Activated T-cell treated with anti-CD3 and anti-CD28 coated beads, Interleukin-2, amount 50 U/mL, for 24 hours (primary cell): ENCODE measurements at places on chromosomes 6 and 20.

GRCh38 chr6:113120224-113120581 is 736.9 kb upstream of the MARCKS start:
- H3K4me1 ChIP-seq, result no peaks in the 10 kb centered on the region
- H3K36me3 ChIP-seq, result no peaks in the 10 kb centered on the region
- no peak for DNase-seq
- H3K27ac ChIP-seq, result no peak overlapping the region
- H3K27me3 ChIP-seq, result no peaks in the 10 kb centered on the region

- no peak overlapping the region for H3K27ac ChIP-seq
- no peaks in the 10 kb centered on the region for H3K36me3 ChIP-seq
- no peaks in the 10 kb centered on the region for H3K27me3 ChIP-seq
- no peak for DNase-seq
- H3K4me1 ChIP-seq, result no peaks in the 10 kb centered on the region
- H3K4me3 ChIP-seq, result no peak overlapping the region
These were observed 342.5 kb downstream of the CENPW start for GRCh38 chr6:126682440-126682839.

DNA sequence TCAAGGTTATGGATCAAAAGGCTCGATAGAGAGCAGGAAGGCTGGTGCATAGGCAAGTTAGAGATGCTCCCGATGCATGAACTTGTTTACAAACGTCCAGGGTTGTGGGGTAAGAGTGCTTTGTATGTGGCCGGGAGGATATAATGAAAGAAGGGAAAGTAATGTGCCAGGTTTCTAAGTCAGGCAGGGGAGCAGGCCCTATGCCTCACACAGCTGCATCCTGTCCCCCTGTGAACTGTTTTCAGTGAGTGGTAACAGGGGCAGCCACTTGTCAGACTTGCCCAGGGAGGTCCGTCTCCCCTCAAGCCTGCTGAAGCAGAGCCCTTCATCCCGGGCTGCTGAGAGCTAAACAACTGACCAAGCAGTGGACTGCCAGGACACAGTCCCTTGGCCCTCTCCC is 19.4 kb downstream of the KCNK5 start:
- no peak overlapping the region for H3K4me3 ChIP-seq
- no peak for DNase-seq
- H3K36me3 ChIP-seq, result peaks cover 45% of the 10 kb centered on the region
- peak overlapping the region; percentile 77 for H3K27ac ChIP-seq
- H3K27me3 ChIP-seq, result no peaks in the 10 kb centered on the region
- H3K4me1 ChIP-seq, result peaks cover 20% of the 10 kb centered on the region

DNA sequence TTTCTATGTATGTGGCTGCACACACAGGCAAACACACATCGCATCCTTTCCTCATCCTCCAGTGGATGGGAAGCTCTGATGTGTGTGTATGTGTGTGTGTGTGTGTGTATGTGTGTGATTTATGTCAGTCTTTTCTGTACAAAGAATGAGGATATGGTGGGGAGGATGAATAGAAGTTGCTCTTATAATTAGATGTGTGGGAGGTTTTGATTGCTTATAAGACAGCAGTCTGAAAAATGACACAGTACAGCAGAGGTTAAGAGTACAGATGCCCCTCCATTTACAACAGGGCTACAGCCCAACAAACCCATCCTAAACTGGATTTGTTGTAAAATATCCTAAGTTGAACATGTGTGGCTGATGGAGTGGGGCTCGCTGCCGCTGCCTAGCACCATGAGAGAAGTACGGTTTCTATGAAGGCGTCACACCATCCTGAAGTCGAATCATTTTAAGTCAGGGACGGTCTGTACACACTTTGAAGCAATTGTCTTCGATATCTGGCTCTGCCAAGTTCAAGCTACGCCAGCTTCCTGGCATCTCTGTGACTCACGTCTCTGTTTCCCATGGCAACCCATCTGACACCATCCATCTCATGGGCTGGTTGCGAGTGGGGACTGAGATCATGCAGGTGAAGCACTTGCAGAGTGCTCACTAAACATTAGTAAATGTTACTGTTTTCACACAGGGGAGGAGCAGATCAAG is 252.6 kb downstream of the MYLK4 start:
- no peak overlapping the region for H3K4me3 ChIP-seq
- peaks cover 28% of the 10 kb centered on the region for H3K27me3 ChIP-seq
- no peaks in the 10 kb centered on the region for H3K4me1 ChIP-seq
- H3K36me3 ChIP-seq, result no peaks in the 10 kb centered on the region
- no peak overlapping the region for H3K27ac ChIP-seq
- no peak for DNase-seq

DNA sequence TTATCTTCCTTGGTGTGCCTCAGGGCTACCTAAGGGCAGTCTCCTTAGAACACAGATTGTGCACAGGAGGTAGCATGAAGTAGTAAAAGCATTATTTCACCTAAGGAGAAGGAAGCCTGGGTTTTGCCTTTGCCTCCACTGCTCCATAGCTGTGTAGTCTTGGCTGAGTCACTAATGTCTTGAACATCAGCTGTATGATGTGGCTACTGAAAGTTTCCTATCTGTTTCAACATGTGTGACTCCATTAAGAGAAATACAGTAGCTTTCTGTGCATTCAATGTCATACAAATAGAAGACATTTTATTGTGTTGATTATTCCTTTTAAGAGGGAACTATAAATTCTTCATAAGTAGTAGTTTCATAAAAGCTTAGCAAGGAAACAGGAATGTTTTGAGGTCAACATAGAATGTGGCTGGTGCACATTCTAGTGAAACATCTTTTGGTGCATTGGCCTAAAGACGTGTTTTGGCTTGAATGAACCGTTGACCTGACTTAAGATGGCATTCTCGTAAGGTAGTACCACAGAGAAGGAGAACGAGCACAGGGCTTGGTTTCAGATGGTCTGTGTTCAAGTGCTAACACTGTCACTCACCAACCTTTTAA is 70.6 kb downstream of the CTNNBL1 start:
- H3K27me3 ChIP-seq, result no peaks in the 10 kb centered on the region
- H3K4me3 ChIP-seq, result no peak overlapping the region
- DNase-seq, result no peak
- no peaks in the 10 kb centered on the region for H3K4me1 ChIP-seq
- H3K36me3 ChIP-seq, result peaks cover 84% of the 10 kb centered on the region

DNA sequence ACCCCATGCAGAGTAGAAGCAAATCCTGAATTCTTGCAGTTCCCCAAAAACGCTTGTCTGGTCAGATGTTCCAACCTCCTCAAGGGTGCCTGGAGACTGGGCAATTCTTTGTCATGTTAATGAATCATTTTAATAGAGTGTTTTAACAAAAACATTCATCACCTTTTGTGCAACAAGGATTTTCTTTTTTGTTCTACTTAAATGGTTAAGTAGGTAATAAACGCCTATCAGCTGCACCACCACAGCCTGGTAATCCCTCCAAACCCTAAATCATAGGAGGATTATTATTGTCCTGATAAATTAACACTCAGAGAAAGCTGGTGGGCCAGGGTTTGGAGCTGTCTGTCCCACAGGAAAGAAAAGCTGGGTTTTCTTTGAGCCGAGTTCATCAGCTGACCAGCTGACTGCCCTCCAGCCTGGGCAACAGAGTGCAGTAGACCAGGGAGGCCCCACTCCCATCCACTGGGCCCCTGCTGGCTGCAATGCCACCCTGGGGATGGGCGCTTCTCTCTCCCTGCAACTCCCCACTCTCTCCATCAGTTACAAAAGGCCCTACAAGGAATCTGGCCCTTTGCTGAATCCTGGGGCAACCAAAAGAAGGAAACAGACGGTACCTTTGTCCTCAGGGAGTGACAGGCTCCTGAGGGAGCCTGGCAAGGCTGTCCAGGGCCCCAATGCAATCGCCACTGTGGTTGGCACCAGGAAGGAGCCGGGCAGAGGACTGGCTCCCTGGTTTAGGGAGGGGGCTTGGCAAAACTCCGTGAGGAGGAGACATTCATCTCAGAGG is 23.1 kb upstream of the BMP7 start:
- H3K4me1 ChIP-seq, result no peaks in the 10 kb centered on the region
- no peak for DNase-seq
- no peak overlapping the region for H3K4me3 ChIP-seq
- no peaks in the 10 kb centered on the region for H3K36me3 ChIP-seq
- H3K27ac ChIP-seq, result no peak overlapping the region
- peaks cover 72% of the 10 kb centered on the region for H3K27me3 ChIP-seq

DNA sequence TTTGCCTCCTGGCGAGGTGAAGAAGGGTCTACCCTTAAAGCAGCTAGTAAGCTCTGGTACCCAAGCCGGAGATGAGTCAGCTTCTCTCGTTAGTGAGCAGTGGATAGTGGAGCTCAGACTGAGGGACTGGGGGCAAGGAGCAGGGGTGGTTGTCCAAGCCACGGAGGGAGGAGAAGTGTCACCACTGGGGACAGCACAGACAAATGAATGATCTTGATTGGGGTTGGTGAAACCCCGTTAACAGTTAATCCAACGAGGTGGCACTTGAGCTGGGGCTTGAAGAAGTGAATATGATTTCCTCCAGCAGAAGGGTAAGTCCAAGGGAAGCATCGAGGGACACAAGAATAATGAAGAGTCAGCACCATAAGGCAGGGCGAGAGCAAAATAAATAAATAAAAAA is 43.0 kb downstream of the JARID2 start:
- H3K36me3 ChIP-seq, result peaks cover 69% of the 10 kb centered on the region
- peaks cover 73% of the 10 kb centered on the region for H3K4me1 ChIP-seq
- no peaks in the 10 kb centered on the region for H3K27me3 ChIP-seq
- no peak for DNase-seq
- no peak overlapping the region for H3K4me3 ChIP-seq

DNA sequence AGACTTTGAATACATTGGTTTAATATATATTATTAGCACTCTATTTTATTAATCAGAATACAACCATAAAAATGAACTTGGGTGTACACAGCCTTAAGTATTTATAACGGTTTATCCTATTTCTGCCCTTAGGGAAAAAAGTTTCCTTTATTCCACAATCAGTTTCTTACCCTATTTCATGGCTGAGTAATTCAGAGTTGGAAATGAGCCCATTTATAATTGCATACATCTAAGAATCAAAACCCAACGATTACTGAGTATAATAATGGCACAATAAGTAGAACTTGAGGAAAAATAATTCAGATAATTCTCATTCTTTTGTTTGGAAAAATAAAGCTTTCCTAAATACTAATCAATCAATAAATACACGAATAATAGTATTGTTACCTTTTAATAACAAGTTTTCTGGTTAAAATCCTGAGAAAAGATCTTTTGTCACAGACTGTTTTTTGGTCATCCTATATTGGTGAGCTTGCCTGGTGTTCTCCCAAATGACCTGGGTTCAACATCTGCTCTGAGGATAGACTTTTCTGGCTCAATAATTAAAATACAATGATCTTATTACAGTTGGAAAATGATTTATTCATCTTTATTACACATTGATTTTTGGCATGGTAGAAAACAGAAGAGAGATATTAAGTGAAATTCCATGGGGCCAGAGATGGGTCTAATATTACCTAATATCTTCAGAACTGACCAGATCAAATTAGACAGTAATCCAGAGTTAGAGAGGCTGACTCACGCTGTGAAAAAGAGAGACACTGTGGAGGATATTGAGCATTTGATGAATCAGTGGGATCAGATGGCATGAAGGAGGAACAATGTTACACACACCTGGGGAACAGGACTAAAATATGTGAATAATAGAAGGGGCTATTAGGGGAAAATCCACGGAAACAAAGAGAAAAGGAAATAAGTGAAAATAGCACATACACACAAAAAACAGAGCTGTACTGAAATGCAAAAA is 162.1 kb upstream of the TBX18 start:
- no peaks in the 10 kb centered on the region for H3K36me3 ChIP-seq
- DNase-seq, result no peak
- no peaks in the 10 kb centered on the region for H3K4me1 ChIP-seq
- no peaks in the 10 kb centered on the region for H3K27me3 ChIP-seq

DNA sequence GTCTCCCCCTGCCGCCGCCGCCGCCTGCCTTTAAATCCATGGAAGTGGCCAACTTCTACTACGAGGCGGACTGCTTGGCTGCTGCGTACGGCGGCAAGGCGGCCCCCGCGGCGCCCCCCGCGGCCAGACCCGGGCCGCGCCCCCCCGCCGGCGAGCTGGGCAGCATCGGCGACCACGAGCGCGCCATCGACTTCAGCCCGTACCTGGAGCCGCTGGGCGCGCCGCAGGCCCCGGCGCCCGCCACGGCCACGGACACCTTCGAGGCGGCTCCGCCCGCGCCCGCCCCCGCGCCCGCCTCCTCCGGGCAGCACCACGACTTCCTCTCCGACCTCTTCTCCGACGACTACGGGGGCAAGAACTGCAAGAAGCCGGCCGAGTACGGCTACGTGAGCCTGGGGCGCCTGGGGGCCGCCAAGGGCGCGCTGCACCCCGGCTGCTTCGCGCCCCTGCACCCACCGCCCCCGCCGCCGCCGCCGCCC is 474 bp downstream of the CEBPB start:
- peaks cover 28% of the 10 kb centered on the region for H3K36me3 ChIP-seq
- peak overlapping the region; percentile 80 for H3K27ac ChIP-seq
- peaks cover under 1% of the 10 kb centered on the region for H3K27me3 ChIP-seq
- peaks cover 28% of the 10 kb centered on the region for H3K4me1 ChIP-seq
- peak overlapping the region; percentile 75 for H3K4me3 ChIP-seq
- DNase-seq, result peak; percentile 82

- no peak for DNase-seq
- H3K27me3 ChIP-seq, result no peaks in the 10 kb centered on the region
- no peak overlapping the region for H3K4me3 ChIP-seq
- no peaks in the 10 kb centered on the region for H3K4me1 ChIP-seq
- H3K27ac ChIP-seq, result no peak overlapping the region
- peaks cover 2% of the 10 kb centered on the region for H3K36me3 ChIP-seq
These were observed 37.3 kb downstream of the MRS2 start for GRCh38 chr6:24439858-24440539.

DNA sequence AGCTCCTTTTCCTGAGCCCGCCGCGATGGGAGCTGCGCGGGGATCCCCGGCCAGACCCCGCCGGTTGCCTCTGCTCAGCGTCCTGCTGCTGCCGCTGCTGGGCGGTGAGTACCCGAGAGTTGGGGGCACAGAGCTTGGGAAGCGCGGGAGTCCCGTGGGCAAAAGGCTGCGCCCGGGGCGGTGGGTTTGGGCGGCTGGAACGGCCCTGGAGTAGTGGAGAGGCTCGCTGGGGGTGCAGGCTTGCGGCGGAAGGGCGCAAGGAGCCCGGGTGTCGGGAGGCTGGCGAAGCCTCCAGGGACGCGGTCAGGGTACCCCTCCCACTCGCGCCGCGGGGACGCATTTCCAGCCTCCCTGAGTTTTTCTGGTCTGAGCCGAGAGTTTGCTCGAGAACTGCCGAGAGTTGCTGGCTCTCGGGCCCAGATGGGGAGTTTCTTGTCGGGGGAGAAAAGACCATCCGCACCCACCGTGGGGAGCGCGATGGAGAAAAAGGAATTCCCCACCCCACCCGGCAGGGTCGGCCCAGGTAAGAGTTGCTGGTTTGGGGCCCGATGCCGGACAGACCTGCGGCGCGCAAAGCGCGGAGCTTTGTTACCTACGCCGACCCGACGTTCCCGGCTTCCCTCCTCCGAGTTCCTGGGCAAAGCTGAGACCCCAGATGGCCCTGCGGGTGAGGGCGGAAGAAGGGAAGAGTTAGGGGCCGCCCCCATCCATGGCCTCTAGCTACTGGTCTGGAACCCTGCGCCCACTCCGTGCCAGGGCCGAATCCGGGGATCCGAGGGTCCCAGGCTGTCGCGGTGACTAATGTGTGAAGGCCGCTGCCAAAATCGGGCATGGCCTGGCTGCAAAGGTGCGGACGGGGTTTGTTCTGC is 584 bp downstream of the PTK7 start:
- peaks cover 9% of the 10 kb centered on the region for H3K4me1 ChIP-seq
- H3K4me3 ChIP-seq, result peak overlapping the region; percentile 74
- H3K27ac ChIP-seq, result no peak overlapping the region
- peaks cover 13% of the 10 kb centered on the region for H3K36me3 ChIP-seq
- DNase-seq, result no peak
